ENCODE measurements at places on chromosomes 3 and 15.
A peak's percentile ranks its signal among the peaks of the same experiment; 100 is the strongest.

GRCh38 chr15:97501291-97501690 lies 459.2 kb upstream of the ARRDC4 start:
- DNase-seq: no peak

DNA sequence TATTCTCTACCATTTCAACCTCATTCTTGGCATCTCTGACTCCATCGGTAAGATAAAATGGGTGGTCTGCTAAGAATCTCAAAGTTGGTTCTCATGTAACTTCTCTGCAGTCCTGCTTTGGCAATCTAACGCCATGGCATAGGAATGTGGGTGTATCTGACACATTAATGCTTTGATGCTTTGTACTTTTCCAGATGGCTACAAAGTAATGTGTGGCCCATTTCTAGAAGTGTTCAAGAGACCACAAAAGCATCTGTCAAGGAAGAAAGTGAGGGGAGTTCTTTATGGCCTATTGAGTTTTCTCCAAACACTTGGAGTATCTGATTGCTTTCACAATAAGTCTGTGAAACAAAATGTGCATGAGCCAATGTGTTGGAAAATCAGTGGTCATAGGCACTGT lies 339.9 kb upstream of the TGFBR2 start:
- DNase-seq: no peak

DNA sequence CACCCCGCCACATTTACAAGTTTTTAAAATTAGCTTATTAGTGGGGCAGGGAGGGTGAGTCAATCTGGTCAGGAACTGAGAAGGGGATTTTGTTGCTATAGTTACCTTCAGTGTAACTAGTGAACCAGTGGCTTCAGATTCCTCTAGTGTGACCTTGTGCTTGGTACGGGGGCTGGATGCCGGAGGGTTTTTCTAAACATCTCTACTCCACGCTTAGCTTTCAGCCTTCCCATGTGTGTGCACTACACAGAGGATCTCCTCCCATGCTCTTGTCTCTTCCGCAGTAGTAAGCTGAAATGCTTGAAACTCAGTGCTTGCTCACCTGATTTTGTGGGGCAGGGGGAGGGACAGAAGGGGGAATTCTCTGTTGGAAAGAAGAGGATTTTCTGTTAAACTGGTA lies 67.9 kb upstream of the AKAP13 start:
- no peak for DNase-seq

DNA sequence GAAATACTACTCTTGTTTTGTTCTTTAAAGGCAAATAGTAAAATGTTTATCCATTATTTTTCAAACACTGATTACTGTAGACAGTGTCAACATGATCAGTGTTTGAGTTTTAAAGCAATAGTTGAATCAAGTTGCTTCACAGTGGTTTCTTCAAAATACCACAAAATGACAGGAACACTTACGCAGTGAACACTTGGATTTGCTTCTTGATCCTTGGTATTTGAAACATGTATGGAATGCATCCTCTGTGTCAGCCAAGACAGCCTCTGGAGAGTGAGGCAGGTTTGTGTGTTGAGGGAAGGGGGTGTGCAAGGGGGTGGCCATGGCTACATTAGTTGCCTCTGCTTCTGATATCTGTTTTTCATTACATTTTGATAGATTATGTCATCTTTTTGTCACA lies 413.0 kb downstream of the RBMS3 start:
- DNase-seq: peak; percentile 93

DNA sequence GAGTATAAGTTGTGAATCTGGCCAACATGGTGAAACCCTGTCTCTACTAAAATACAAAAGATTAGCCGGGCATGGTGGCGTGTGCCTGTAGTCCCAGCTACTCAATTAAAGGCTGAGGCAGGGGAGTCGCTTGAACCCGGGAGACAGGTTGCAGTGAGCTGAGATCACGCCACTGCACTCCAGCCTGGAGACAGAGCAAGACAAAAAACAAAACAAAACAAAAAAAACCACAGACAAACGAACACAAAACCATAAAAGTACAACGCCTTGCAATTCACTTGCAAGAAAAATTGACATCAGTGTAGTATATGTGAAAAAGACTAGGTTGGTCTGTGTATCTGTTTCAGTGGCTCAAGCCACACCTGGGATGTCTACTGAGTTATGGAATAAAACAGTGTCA lies 29.9 kb upstream of the CCDC80 start:
- DNase-seq: no peak

DNA sequence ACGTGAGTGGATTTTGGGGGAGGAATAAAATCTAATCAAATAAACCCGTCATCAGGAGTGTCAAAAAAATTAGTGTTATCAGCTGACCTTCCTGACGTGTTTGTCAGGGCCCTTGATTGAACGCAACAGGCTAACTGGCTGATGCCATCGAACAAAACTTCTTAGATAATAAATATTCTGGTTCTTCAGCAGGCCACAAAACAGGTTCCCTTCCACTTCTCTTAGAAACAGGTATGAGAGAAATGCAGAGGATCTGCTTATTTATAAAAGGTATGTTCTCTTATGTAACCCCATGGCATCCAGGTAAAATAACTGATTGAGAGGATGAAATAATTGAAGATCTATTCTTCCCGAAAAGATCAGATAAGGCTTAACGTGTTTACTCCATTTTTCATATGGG lies 7.6 kb upstream of the LRIG1 start:
- no peak for DNase-seq
